ENCODE measurements at places on chromosomes 2 and 18. TPM values are rescaled to one million over a fixed set of nuclear protein-coding genes. Genes with fewer than 3 reads are reported as not detected.

GRCh38 chr2:88170472-88170892, 336 bp downstream of the THNSL2 start:
- DNase-seq, result no peak

GRCh38 chr2:222708274-222708710, 36.8 kb downstream of the MOGAT1 start:
- DNase-seq, result peak; percentile 84

CDK15 gene
- total RNA-seq, result 2.3 TPM

DNA sequence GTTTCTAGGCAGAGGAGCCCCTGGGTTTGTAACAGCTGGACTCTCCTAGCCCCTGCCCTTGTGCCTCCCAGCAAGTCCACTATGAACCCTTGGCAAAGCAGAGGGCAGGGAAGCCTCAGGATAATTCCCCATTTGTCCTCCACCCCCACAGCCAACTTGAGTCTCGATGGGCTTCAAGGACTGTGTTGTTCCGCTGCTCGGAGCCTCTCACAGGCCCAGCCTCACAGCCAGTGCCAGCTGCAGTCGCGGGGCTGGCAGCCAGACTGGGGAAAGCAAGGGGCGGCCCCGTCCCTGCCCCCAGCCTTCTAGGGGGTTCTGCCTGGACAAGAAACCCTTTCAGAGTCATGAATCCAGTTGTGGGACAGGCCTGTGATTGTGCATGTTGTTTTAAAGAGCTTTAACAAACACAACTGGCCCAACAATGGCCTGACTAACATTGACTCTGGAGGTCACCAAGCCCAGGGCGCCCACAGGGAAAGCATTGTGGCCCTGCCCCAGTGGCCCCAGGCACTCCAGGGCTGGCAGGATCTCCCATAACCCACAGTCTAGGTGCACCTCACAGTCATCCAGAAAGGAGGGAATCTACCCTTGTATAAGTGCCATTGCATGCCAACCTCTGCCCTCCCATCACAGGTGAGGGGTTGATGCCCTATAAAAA, 71.8 kb upstream of the DAPL1 start:
- DNase-seq, result peak; percentile 39

SLC9A4 gene
- total RNA-seq, result 0.06 TPM

GRCh38 chr18:31102025-31102684, at the start of gene DSC2:
DSC2 (minus strand) TSS chr18:31102421; CDS start chr18:31101971, 450 bp downstream.
- peak; percentile 18 for DNase-seq

TXNDC2 gene
- not detected for total RNA-seq

DNA sequence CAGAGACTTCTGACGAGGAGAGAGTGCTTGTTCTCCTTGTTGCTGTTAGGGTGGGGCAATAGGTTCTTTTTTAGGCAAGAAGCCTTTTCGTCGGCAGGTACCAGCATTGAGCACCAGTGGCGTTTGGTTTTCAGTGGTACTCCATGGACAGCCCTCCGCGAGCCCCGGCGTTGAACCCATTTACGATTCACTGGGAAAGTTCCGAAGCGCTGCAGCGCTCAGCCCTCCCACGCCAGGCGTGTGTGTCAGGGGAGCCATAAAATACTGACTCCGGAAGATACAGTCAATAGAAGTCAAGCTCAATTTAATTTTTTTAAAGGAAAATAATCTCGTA, 494 bp upstream of the ROCK1 start:
- no peak for DNase-seq

GRCh38 chr2:112137516-112138158, 548 bp upstream of the FBLN7 start:
- peak; percentile 41 for DNase-seq

DNA sequence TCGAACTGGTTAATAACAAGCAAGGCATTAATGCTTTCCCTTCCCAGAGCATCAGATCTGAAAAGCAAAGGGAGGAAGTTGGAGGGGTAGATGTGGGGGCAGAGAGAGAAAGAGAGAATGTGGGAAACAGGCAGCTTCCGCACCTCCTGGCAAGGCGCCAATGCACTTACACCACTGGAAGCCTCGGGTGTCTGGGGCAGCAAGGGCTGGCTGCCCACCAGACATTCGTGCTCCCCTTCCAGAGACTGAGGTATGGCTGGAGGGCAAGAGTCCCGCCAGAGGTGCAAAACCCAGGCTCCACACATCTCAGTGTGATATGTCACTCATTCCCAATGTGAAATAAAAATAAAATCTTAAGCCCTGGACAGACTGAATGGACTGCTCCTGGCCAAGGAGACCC, 46.4 kb downstream of the TEX51 start:
- no peak for DNase-seq

ITPRID2 gene
- total RNA-seq, result 164 TPM

DNA sequence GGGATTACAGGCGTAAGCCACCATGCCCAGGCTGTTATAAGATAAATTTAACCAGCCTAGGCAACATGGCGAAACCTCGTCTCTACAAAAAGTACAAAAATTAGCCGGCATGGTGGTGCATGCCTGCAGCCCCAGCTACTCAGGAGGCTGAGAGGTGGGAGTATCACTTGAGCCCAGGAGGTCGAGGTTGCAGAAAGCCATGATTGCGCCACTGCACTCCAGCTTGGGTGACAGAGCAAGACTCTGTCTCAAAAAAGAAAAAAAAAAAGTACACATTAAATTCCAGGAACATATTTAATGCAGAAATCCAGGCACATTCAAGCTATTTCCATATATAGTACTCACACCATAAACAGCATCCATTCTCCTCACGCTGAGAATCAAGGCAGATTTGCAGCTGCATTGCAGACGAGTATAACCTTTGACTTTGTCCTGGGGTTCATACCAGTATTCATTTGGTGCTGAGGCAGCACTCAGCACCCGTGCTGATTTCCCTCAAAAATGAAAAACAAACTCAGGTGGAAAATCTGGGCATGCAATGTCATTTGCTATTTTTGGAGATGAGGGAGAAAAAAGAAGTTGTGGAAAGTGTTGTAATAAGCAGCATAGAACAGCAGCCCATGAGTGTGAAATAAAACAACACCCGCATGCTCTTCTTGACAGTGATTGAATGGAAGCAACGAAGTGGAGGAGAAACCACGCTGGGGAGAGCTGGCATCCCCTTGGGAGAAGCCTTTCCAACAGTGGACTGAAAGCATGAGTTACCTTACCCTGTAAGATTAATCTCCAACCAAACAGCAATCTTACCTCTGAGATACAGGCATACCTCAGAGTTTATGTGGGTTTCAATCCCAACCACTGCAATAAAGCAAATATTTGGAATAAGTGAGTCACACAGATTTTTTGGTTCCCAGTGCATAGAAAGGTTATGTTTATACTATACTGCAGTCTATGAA, 46.8 kb upstream of the ANXA4 start:
- no peak for DNase-seq

- DNase-seq, result no peak
Measured at GRCh38 chr2:6920743-6921064, 3.5 kb downstream of the RNF144A start.

TM4SF20 gene
- total RNA-seq, result not detected

GRCh38 chr2:218734190-218734975, 23.7 kb downstream of the TTLL4 start:
- no peak for DNase-seq

- DNase-seq, result no peak
Measured at GRCh38 chr2:54061272-54061671, 54.1 kb upstream of the ACYP2 start.

DNA sequence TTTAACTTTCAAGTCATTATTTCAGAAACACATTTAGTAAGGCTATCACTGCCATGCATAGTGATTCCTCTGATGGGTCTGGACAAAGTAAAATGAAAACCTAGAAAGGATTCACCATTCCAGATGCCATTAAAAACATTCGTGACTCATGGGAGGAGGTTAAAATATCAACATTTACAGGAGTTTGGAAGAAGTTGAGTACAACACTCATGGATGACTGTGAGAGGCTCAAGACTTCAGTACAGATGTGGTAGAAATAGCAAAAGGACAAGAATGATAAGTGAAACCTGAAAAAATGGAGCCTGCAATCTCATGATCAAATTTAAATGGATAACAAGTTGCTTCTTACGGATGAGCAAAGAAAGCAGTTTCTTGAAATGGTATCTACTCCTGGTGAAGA, 5.8 kb upstream of the TWSG1 start:
- no peak for DNase-seq

GRCh38 chr18:58043491-58044369, at the start of gene NEDD4L:
NEDD4L (plus strand) TSS chr18:58044226; CDS start chr18:58044661, 435 bp downstream.
- peak; percentile 95 for DNase-seq

ACADL gene
- total RNA-seq, result 34.8 TPM

DNA sequence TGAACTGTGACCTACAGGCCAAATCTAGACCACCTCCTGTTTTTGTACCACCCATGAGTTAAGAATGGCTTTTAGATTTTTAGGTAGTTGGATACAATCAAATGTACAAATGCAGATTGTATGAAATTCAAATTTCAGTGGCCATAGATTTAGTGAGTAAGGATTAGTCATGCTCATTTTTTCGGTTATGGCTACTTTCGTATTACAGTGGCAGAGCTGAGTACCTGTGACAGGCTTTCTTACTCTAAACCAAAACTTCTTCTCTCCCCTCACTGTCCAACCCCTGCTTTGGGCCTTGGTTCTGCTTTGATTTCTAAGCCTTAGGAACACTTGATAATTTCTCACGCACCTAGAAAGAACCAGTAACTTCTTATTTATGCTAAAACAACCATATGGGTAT, 82.1 kb downstream of the CDC42EP3 start:
- no peak for DNase-seq

CD302 gene
- 41.9 TPM for total RNA-seq

- no peak for DNase-seq
Measured at GRCh38 chr2:59961746-59962145, 591.7 kb downstream of the BCL11A start.

EPB41L3 gene
- total RNA-seq, result 37.3 TPM

GRCh38 chr2:26873286-26873983, 25.5 kb downstream of the DPYSL5 start:
- DNase-seq, result no peak

DNA sequence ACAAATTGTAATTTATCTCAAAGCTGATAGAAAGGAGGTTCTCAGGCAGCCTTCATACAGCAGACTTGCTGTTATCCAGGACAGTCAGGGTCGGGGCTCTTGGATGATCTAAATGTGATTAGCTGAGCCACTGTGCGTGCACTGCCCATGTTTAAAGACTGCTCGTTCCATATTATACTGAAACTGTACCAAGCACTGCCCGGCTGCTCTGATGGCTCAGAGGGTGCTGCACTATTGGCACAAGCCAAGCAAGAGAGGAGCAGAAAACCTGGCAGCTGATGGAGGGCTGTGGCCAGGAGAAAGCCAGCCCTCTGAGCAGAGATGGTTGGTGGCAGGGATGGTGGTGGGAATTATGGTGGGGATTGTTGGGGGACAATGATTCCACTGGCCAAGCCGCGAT, 63.4 kb downstream of the COL6A3 start:
- DNase-seq, result no peak

GALNT3 gene
- 41.9 TPM for total RNA-seq

GRCh38 chr2:226483745-226484619, 315.6 kb downstream of the IRS1 start:
- no peak for DNase-seq

DNA sequence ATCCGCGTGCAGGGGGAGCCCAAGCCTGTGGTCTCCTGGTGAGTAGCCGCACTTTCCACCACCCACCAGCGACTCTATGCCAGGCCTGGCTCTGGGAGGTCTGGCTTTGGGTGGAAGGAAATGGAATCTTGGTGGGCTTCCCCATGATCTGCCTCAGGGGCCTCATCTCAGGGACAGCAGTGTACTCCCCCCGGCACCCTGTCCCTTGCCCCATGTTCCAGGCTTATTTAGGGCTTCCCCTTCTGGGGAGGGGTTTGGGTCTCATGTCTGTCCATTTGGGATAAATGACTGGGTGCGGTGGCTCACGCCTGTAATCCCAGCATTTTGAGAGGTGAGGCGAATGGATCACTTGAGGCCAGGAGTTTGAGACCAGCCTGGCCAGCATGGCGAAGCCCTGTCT, 27.7 kb downstream of the SPEG start:
- no peak for DNase-seq

DSG4 gene
- total RNA-seq, result not detected

- DNase-seq, result no peak
Measured at GRCh38 chr2:232481322-232482140, 6.1 kb downstream of the ECEL1 start.

- DNase-seq, result no peak
Measured at GRCh38 chr18:65435534-65435933, 315.3 kb upstream of the CDH7 start.

- DNase-seq, result no peak
Measured at GRCh38 chr2:221758076-221758475, 186.0 kb upstream of the EPHA4 start.

DNA sequence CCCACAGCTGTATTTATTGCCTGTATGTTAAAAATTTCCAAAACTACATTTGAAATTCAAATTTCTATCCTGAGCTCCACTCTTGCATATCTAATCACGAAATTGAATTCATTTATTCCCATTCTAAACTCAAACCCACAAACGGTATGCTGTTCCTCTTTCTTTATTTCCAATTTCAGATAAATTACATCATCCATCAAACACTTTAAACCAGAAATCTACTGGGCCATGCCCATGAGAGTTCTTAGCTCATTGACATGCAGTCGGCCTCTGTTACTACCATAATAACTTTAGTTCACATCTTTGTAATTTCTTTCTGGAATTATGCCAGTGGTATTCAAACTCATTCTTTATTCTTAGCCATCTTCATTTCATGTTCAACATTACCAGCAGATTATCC, 100.3 kb downstream of the COL3A1 start:
- no peak for DNase-seq
